Effector CD8-positive, alpha-beta T cell (primary cell): ENCODE measurements at places on chromosomes 2 and 18.

- no peak for DNase-seq
Measured at GRCh38 chr2:220961143-220961860, 610.8 kb downstream of the EPHA4 start.

GRCh38 chr2:14702258-14702657, 69.7 kb downstream of the LRATD1 start:
- no peak for DNase-seq

- DNase-seq, result no peak
Measured at GRCh38 chr2:200033929-200034328, 78.5 kb downstream of the MAIP1 start.

- no peak for DNase-seq
Measured at GRCh38 chr2:240813231-240813921, 6.6 kb downstream of the KIF1A start.

DNA sequence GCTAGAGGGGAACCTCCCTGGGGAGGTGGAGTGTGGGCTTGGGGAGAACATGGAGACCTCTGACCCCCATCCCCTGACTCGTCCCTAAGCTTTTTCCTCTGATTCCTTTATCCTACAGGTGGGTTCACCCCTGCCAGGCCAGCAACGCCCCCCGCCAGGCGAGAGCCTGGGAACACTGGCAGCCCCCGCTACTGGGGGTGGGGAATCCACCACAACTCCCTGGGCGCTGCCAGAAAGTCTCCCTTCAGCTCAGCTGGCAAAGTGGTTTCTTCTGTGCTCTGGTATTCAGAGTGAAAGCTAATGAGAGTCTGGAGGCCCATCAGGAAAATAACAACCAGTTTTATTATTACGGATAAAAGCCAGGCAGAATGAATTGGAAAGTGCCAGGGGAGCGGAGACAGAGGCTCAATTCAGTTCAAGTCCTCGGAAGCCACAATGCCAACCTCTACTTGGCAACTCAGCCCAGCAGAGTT, 2.8 kb downstream of the DIPK1C start:
- no peak for DNase-seq

GRCh38 chr2:159589286-159589685, 27.1 kb downstream of the BAZ2B start:
- DNase-seq, result no peak

- DNase-seq, result no peak
Measured at GRCh38 chr18:23526501-23527063, 23.3 kb downstream of the RMC1 start.

GRCh38 chr2:71156573-71156972, 26.1 kb downstream of the MPHOSPH10 start:
- DNase-seq, result no peak

DNA sequence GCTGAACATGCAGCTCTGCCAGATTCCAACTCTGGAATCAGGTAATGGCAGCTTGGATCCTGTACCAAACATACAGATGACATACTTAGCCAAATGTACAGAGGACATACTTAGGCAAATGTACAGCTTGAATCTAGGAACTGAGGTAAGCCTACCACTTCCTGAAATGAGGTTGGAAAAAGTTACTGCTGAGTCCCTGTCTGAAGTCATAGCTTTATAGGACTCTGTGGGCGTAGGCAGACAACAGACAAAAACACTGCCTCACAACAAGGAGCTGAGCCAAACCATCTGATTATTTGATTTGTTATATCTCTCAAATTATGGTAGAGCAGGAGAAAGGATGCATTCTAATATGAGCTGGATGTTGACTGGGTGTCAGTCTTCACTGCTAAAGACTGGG, 290.2 kb upstream of the TCF4 start:
- no peak for DNase-seq

- no peak for DNase-seq
Measured at GRCh38 chr18:76252880-76253279, 242.2 kb downstream of the ZNF516 start.

GRCh38 chr2:136029149-136029548, 43.7 kb upstream of the DARS1 start:
- DNase-seq, result no peak

DNA sequence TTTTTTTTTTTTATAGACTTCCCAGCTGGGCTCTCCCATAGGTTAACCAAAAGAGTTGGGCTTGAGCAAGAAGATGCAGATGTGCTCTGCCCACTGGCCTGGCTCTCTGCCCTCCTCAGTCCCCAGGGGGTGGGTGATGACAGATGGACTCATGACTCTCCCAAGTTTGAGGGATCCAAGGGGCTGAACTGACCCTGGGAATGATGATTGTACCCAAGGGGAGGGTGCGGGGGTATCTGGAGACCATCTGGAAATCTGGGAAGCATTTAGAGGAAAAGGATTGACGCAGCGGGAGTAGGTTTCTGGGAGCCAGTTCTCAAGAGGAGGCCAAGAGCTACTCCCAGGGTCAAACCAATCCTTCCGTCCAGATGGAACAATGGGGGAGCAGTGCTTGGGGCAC, 330.8 kb downstream of the CYP26B1 start:
- DNase-seq, result no peak

- no peak for DNase-seq
Measured at GRCh38 chr18:3514312-3515216, 64.6 kb downstream of the TGIF1 start.

- DNase-seq, result peak; percentile 65
Measured at GRCh38 chr2:120177001-120177621, 46.1 kb downstream of the TMEM185B start.

DNA sequence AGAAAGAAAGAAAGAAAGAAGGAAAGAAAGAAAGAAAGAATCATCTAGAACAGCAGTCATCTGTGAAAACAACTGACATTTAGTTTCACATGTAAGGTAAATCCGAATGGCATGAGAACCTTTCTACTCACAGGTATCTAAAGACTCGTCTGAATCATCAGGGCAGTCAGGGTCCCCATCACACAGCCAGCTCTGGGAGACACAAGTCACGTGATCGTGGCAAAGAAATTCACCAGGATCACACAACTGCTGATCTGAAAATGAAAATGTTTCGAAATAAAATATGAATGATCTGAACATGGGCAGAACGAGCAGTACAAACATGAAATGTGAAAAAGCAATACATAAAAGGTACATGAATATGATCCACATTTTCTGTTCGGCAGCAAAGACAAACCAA, 320.7 kb downstream of the LRP1B start:
- DNase-seq, result no peak

GRCh38 chr2:28219138-28219537, 173.5 kb upstream of the FOSL2 start:
- DNase-seq, result no peak

DNA sequence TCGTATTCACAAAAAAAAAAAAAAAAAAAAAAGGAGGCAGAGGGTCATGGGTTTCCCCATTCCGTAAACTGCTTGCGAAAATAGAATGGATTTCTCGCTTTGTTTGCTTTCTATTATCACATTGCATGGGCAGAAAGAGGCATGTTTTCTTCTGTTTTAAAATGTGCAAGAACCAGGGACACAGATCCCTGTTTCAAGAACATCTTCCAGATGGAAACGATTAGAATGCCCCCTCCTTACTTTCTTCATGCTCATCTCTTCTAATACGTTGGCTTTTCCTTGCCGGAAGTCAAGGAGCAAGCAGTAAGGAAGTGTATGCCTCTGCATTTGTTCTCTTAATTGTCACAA, 51.0 kb upstream of the ZNF516 start:
- DNase-seq, result no peak

GRCh38 chr2:10400002-10400401, 48.1 kb downstream of the ODC1 start:
- DNase-seq, result no peak

- DNase-seq, result no peak
Measured at GRCh38 chr18:25230658-25231326, 121.2 kb downstream of the ZNF521 start.

GRCh38 chr2:127569666-127570065, 34.2 kb downstream of the MYO7B start:
- no peak for DNase-seq

- no peak for DNase-seq
Measured at GRCh38 chr2:191627518-191627917, 50.4 kb upstream of the NABP1 start.

DNA sequence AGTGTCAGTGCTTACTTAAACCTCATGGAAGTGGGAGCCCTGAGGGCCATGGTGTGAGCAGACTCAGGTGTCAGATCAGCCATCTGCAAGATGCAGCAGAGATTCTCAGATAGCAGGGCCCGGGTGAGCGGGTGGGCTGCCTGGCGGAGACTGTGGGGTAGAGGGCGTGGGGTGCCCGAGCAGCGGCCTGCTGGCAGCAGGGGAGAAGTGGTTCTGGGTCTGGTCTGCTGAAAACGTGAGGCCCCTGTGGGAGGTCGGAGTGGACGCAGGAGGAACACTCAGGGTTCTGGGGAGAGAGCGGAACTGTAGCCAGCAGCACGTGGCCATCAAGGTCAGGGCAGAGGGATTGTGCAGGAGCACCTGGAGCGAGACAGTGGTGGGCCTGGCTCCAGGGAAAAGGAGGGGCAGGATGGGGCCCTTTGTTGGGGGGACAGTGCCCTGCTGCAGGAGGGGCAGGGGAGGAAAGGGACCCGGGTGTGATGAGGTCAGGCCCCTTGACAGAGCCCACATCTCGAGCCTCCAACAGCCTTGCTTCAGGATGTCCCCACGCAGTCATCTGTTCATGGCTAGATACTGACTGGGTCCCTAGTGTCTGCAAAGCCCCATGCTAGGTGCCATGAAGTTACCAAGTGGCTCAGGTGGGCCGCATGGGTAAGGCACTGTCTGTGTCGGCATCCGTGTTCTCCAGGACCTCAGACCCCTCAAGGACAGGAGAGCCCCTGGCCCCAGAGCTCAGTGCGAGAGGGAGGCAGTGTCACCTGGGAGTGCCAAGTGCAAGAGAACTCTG, 2.7 kb upstream of the ESPNL start:
- no peak for DNase-seq

- peak; percentile 57 for DNase-seq
Measured at GRCh38 chr2:46942143-46942526, 26.5 kb upstream of the MCFD2 start.

DNA sequence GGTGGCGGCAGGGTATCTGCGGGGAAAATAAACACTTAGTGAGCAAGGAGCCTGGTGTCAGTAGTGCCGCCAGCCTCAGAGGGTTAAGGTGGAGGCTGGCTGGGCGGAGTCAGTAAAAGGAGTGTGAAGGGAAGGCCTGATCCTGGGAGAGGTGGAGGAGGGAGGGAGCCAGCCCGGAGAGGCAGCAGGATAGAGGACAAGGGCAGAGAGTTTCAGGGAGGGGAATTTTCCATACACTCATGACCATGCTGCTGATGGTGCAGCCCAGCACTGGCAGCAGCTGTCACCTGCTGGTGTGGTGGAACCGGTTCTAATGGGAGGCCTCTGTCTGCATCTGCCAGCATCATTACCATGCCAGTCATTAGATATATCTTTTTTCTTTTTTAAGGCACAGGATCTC, 2.0 kb upstream of the TEX44 start:
- DNase-seq, result no peak

- DNase-seq, result no peak
Measured at GRCh38 chr2:135182190-135182589, 130.1 kb downstream of the RAB3GAP1 start.

- no peak for DNase-seq
Measured at GRCh38 chr2:216959433-216959832, 99.6 kb upstream of the TNP1 start.

GRCh38 chr2:10522726-10523405, 74.7 kb upstream of the ODC1 start:
- no peak for DNase-seq

DNA sequence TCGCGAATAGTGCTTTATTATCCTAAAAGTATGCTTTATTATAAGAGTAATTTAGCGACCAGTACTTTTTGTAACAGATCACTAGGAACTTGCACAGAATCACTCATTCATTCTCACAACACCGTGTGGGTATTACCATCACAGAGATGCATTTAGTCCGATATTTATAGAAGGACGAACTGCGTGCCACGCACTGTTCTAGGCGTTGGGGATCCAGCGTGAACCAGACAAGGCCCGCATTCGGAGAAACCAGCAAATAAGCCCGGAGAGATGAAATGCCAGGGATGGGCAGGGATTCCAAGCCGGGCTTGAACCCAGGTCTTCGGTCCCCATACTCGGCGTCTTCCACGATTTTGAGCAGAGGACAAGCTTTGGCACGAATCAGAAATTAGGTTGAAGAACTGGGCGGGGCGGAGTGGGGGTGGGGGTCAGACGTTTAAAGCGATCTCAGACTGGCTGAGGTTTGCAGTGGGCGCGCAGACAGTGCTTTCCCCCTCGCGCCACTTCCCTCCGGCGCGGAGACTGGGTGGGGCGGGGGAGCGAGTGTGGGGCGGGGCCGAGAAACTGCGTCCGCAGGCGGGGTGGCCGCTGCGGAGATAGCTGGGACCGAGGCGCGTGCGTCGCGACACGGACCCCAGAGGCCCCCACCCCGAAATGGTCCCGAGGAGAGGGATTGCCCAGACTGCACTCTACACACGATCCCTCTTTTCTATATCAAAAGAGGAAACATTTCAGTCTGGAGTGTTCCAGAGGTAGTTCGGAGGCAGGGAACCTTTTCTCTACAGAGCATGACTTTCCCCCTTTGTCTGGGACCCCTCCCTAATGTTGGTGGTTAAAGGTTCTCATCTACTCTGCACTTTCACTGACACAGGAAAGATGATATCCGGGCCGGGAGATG, 1.1 kb upstream of the CXCR4 start:
- peak; percentile 76 for DNase-seq

- DNase-seq, result no peak
Measured at GRCh38 chr2:103435010-103435409, 673.2 kb downstream of the TMEM182 start.

GRCh38 chr2:219998107-219998506, 370.7 kb downstream of the SLC4A3 start:
- DNase-seq, result no peak

DNA sequence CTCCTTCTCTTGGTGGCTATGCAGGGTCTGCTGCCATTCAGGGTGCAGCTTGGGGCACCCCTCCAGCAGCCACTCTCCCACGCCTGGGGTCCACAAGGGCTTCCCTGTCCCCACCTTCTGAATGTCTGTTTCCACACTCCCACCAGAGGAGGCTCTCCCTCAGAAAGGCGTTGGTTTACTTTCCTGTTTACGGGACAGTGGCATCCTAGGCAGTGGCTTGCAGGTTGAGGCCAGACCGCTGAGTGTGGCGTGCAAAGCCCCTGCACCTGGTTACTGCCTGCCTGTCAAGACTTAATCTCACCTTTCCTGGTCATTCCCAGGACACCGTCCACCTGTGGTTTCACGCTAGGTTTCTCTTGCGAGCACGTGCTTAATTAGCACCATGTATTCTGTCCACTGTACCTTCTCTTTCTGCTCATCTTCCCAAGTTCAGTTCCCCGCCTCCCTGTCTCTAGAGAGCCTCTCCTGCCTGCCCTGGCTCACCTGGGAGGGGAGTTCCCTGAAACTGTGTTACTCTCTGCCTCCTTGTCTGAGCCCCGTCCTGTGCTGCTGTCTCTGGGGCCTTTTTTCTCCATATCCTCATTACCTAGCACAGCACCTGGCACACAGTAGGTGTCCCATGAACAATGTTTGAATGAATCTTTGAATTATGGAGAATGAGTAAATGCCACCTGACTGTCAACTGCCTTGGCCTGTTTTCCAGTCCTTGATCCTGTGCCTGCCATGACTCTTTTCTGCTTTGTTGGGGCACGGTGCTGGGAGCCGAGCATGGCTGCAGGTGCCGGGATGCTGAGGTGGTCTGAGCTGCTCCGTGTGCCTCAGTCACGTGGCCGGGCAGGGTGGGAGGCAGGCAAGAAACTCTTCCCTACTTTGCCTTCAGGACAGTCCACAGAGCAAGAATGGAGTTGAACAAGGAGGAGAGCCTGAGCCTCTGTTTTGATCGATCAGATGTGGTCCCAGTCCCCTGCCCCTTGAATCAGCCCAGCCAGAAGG, 56.4 kb downstream of the ARHGEF4 start:
- DNase-seq, result no peak

GRCh38 chr2:120904830-120905234, 169.2 kb downstream of the GLI2 start:
- DNase-seq, result no peak

GRCh38 chr2:8002765-8003393, 679.0 kb upstream of the ID2 start:
- no peak for DNase-seq
